ENCODE measurements at places on chromosomes 4 and X.
A peak's percentile ranks its signal among the peaks of the same experiment; 100 is the strongest.

DNA sequence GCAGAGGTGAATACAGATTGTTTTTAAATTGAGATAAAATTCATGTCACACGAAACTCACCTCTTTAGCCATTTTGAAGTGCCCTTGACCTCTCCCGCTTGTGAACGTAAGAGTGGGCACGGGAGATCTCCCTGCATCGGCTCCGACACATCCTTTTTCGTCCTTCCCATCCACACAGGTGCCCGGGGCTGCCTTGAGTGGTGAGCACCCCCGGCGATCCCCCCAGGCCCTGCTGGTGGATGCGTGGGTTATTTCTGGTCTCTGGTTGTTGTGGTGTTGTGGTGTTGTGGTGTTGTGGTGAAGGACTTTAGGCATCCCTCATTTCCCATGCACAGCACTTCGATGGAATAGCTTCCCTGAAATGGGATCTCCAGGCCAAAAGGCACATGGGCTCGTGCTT lies 46.1 kb downstream of the PSAPL1 start:
- no peak for DNase-seq

GRCh38 chrX:136205882-136206380 lies 45.3 kb downstream of the MAP7D3 start:
- DNase-seq = no peak

GRCh38 chr4:6889101-6889735 lies 20.4 kb upstream of the TBC1D14 start:
- no peak for DNase-seq

DNA sequence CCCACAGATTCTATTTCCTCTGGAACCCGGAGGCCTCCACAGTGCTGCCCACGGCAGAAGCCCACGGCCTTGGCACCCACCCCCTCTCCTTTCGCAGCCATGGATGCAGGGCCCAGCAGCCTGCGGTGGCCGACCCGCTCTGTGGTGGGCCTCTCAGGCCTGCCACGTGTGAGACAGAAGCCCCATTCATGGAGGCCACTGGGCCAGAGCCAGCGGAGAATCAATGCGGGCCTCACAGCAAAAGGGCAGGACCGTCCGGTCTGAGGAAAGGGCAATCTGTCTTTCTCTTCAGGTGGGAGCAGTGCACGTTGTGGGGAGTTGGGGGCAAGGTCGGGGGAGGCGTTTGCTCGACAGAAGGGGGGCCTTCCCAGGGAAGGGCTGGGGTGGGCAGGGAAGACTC lies 8.4 kb upstream of the HAUS7 start:
- no peak for DNase-seq

DNA sequence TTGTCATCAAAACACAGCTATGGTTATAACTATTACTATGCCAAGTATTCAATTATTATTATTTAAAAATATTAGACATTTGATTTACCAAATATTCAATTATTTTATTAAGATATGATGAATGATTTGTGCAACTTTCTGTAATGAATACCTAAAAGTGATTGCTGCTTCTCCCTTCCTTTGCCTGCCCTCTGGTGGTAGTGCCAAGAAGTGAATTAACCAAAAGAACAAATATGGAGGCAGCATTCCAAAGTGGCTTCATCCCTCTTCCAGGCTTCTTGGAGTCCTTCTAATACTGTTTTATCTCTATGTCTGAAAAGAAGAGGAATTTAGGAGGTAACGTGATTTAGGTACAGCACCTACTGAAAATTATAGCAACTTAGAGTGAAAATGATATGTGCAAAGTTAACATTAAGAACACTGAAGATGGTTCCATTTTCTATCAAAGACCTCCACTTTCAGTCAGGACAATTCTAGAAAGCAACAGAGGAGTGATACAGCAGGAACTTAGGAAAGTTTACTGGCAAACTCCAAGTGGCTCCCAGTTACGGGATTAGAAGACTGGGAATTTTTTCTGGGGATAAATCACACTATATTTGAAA lies 43.0 kb downstream of the ENPEP start:
- no peak for DNase-seq

DNA sequence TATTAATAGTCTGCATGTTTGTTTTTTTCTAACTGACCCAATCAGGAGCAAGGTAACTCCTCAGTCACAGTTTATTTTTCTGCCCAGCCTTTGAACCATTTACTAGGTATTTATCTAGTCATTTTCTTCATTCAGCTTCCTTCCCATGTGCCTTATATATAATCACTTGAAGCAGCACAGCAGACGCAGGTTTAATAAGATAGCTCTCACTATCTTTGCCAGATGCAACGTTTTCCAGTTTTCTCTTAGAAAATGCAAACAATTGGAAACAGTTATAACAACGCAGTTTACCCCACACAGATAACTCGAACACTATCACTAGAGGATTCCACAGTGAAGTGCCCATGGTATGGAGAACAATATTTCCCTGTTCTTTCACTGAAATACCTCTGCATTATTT lies 56.4 kb upstream of the NFKB1 start:
- no peak for DNase-seq

DNA sequence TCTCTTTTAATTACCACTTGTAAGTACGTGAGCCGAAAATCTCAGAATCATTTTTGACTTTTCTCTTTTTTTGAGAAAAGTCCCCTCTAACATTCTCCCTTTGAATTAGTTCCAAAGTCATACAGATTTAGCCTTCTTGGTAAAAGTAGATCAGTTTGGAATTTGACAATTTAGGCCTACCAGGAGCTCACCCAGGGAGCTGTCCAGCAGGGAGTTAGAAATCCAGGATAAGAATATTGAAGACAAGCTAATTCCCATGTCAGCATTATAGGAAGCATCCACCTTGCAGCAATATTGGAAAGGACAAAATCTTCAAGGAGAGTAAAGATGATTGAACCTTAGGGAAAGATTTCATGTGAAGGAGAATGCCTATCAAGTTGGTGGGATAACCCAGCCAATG lies 352.2 kb upstream of the CPEB2 start:
- DNase-seq = no peak

DNA sequence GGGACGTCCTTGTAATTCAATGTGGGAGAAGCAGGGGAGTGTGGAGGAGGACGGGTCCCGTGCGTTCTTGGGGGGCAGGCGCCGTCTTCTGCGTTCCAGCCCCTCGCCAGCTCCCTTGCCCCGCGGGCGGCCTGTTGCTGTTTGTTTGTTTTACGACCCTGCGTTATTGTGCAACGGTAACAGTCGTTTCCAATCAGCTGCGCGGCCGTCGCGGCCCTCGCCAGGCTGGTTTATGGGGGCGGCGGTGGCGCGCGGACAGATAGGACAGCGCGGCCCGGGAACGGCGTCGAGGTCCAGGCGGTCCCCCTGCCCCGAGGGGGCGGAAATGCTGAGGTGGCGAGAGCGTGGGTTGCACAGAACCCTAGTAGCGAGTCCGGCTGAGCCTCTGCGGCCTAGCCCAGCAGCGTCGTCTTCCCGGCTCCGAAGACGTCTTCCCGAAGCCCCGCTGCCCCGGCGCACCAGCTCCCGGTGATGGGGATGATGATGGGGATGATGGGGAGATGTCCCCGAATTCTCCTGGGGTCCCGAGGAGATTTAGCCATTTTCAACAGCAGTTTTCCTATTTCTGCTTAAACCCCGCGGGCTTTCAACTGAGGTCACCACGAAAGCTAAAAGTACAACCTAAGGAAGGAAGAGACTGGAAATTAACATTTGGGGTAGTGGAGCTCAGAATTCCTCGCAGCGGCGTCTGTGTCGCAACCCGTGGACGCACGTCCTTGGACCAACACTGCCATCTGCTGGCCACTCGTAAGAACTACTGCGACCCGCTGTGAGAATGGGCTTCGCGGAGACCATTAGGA lies 4.8 kb downstream of the PDGFRA start:
- DNase-seq = peak; percentile 53

- no peak for DNase-seq
Observed at GRCh38 chrX:137227151-137227550, 193.4 kb upstream of the GPR101 start.

DNA sequence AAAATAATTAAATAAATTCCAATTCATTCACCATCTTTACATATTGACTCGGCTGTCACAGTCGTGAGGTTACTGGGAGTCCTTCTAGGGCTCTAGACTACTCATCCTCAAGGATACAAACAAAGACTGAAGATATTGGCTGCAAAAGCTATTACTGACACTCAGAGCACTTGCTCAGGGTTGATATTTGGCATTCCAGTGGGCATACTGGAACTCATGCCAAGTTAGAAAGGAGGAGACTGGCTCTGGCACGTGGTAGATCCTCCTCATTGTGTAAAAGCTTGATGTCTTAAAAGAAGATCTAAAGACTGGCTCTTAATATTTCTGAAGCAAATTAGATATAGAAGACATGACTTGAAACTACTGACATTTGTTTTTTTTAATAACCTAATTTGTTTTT lies 172.7 kb downstream of the GPM6A start:
- DNase-seq = no peak

Measured in HTR-8/SVneo (cell line).